ENCODE measurements at places on chromosomes 1 and 21.

GRCh38 chr1:183105449-183105848 is 80.6 kb upstream of the LAMC2 start:
- no peak for DNase-seq

DNA sequence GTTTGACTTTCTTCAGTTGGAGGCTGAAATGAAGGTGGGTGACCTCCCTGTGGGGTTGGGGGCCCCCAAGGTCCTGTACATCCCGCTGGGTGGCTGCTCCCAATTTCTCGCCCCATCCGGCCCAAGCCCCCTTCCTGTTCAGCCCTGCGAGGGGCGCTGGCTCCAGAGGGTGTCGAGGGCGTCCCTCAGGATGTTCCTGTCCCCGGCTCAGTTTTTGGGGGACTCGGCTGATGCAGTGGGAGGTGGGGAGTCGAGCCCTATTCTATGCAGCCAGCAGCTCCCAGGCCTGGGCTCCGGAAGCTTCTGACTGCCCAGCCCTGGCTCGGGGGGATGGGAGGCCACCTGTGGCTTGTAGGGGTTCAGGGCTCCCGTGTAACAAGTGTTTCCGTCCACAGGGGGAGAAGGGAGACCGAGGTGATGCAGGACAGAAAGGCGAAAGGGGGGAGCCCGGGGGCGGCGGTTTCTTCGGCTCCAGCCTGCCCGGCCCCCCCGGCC is 38.2 kb downstream of the SLC19A1 start:
- no peak for DNase-seq

DNA sequence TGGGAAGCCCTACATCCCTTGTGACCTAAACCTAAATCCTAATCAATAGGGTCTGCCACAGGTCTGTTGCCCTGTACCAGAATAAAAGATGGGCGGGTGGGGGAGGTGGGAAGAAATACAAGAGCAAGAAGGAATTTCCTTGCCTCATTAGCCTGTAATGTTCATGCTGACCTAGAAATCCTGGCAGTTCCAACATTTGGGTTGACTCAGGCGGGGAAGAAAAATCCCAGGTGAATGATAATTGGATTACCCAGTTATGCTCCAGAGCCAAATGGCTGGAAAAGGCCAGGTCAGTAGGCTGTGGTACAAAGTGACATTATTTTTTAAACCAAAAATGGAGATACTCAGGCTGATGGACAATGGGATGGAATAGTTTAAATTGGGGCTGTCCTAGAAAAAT is 27.3 kb upstream of the A3GALT2 start:
- no peak for DNase-seq

- DNase-seq: no peak
Measured at GRCh38 chr1:54335755-54336108, 70.5 kb downstream of the SSBP3 start.

DNA sequence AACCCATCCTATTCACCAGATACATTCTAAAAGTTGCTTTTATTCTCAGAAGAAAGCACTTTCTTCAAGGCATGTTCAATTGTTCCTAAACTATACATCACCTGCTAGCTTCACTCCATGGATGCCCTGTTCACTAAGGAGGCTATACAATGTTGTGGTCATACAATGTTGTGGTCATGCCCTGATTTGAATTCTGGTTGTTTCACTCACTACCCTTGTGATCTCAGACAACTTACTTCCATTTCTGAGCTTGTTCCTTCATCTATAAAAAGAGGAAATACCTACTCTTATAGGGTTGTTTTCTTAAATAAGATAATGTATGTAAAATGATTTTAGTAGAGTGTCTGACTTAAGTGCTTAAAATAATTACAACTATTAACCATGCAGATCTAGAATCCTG is 19.7 kb downstream of the EDEM3 start:
- DNase-seq: no peak

DNA sequence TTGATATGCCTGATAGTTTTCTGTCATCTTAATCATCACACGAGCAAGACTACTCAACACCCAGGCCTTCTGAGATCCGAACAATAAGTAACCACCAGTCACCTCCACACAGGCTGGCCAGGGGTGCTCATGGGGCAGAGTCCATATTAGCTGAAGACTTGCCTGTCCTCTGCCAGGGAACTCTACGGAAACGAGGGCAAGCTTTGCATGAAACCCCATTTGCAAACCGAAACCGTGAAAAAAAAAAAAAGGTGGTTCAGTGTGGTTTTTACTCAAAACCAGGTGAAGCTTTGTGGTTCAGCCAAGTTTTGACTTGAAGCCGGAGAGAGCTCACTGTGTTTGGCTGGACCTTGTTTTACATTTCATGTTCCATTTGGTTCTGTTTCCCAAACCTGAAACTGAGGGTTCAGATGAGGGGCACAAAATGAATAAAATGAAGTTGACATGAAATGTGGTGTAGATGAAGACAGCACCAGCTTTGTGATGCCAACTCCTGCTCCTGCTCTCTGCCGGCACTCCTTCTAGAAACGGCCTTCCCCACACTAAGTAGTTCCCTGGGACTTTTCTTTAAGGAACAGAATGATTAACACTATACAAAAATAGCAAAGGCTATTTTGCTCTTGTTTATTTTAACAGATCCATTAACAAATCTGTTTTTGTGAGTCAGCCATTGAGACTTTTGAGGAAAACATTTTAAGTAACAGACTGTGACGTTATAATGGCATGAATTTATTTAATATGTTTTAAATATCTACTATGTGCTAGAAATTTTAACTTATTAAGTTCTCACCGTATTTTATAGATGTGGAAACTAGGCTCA is 74.7 kb downstream of the RUNX1 start:
- DNase-seq: no peak

- DNase-seq: no peak
Measured at GRCh38 chr1:116110567-116111523, at the start of gene MAB21L3. Gene MAB21L3, plus strand, starts transcription at chr1:116111399. Its CDS starts 1,217 bp downstream, at chr1:116112616.

DNA sequence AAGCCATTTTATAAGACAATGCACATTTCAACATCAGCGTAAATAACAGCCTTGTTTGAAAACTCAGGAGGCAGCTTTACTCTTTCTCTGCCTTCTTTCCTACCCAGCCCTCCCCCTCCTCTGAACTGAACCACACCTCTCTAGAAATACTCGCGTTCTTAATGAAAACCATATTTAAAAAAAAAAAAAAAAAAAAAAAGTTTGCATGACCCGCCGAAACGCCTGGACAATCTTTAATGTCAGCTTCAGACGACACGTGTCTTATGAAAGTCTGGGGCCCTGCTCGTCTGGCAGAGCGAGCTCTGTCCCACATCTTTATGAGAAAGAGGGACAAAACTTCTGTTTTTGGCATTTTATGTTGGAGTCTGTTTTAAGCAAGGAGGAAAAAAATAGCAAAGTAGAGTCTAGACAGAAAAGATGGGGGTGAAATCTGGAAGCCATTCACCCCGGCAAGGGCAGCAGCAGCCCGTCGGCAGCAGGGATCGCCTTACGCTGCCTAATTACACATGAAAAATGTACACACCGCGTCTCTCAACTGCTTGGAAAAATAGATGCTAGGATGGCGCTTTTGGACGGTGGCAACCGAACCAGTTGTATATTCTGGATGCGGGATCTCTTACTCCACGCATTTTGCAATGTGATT is 130.4 kb upstream of the ETS2 start:
- DNase-seq: no peak
